ENCODE measurements at places on chromosomes 4 and X.
A peak's percentile ranks its signal among the peaks of the same experiment; 100 is the strongest.

GRCh38 chr4:99467887-99468286, 32.7 kb upstream of the ADH7 start:
- DNase-seq: no peak
- no peaks in the 10 kb centered on the region for H3K27me3 ChIP-seq
- H3K4me1 ChIP-seq: no peaks in the 10 kb centered on the region

DNA sequence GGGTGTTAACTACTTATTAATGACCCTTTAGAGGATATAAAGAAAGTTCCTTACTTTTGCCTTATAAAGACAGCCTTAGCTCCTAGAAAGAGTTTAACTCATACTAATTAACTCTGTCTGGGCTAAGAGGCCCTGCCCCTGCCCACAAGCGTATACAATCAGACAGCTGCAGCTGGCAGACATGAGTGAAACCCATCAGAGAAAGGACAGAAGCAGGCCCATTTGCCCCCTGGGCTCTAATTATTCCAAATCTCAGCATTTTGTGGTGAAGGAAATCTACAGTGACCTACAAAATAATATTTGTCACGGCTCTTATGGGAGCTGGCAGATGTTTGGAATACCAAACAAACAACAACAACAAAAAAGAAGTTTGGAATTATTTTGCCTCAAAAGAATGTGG, 71.8 kb downstream of the CHRDL1 start:
- DNase-seq: no peak
- H3K36me3 ChIP-seq: no peaks in the 10 kb centered on the region
- no peak overlapping the region for H3K4me3 ChIP-seq
- no peak overlapping the region for H3K27ac ChIP-seq
- H3K27me3 ChIP-seq: no peaks in the 10 kb centered on the region
- no peaks in the 10 kb centered on the region for H3K4me1 ChIP-seq

DNA sequence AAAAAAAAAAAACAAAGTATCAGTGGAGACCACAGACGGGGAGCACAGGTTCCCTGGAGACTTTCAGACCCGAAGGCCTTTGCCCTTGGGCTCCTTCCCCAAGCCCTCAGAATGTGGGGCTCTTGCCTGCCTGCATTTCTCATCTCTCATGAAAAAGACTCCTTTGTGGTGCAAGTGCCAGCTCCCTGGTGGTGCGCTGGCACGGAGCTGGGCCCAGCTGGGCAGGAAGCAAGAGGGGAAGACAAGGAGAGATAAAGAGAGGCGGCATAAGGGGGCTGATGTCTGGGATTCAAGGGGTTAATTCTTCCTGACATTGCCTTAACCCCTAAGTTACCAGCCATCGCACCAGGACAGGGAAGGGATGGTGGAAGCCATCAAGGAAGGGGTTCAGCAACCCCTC, 21.8 kb downstream of the NLGN3 start:
- no peak for DNase-seq
- H3K36me3 ChIP-seq: no peaks in the 10 kb centered on the region
- H3K27me3 ChIP-seq: no peaks in the 10 kb centered on the region
- H3K4me3 ChIP-seq: no peak overlapping the region
- H3K4me1 ChIP-seq: no peaks in the 10 kb centered on the region

GRCh38 chr4:184324939-184325477, 107.3 kb upstream of the ENPP6 start:
- H3K4me1 ChIP-seq: no peaks in the 10 kb centered on the region
- H3K4me3 ChIP-seq: no peak overlapping the region
- no peaks in the 10 kb centered on the region for H3K36me3 ChIP-seq
- DNase-seq: peak; percentile 11
- no peak overlapping the region for H3K27ac ChIP-seq

- no peaks in the 10 kb centered on the region for H3K27me3 ChIP-seq
- no peaks in the 10 kb centered on the region for H3K36me3 ChIP-seq
- no peak overlapping the region for H3K4me3 ChIP-seq
- no peaks in the 10 kb centered on the region for H3K4me1 ChIP-seq
- H3K27ac ChIP-seq: no peak overlapping the region
- no peak for DNase-seq
Observed at GRCh38 chrX:106752101-106752678, 25.7 kb downstream of the RNF128 start.

- no peaks in the 10 kb centered on the region for H3K36me3 ChIP-seq
- DNase-seq: no peak
- H3K4me3 ChIP-seq: no peak overlapping the region
- no peak overlapping the region for H3K27ac ChIP-seq
Observed at GRCh38 chr4:48065587-48066052, 49.0 kb downstream of the NIPAL1 start.

- H3K27ac ChIP-seq: peak overlapping the region; percentile 45
- peak; percentile 58 for DNase-seq
- peaks cover 5% of the 10 kb centered on the region for H3K4me1 ChIP-seq
Observed at GRCh38 chr4:103996637-103997036, 276.9 kb upstream of the TACR3 start.

DNA sequence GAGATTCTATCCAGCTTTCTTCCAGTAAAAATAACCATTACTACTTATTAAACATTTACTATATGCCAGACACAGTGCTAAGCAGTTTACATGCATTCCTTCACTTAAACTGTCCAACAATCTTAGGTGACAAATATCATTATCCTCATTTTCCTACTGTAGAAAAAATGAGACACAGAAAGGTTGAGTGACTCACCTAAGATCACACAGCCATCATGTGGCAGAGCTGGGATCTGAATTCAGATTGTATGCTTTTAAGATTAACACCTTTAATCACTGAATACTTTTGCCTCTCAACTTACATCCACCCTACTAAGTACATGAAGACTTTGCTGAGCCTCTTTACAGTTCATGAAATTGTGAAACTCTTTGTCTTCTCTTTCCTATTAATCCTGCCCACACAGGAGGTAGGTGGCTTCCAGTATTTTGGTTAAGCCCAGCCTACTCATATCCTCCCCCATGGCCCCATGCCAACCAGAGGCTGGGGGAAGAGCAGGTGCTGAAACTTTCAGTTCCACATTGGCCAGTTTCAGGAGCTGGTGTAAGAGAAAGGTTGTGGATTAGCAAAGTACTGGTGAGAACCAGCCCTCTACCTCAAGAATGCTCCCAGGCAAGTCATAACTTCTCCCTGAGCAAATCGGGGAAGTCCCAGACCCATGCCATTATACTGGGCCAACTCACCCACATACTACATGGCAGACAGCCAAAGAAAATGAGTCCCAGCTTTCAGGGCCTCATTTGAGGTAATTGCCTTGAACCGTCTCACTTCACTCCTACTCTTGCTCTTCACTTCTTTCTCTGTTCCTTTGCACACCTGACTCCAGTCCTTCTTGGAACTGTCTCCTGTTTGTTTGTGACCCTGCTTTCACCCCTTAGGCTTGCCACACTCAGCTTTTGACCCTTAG, 211.1 kb downstream of the GUCY2F start:
- no peaks in the 10 kb centered on the region for H3K4me1 ChIP-seq
- H3K27me3 ChIP-seq: no peaks in the 10 kb centered on the region
- no peak overlapping the region for H3K27ac ChIP-seq
- DNase-seq: no peak

- H3K27me3 ChIP-seq: no peaks in the 10 kb centered on the region
- no peak overlapping the region for H3K27ac ChIP-seq
- no peak for DNase-seq
- H3K4me3 ChIP-seq: no peak overlapping the region
- H3K36me3 ChIP-seq: no peaks in the 10 kb centered on the region
- no peaks in the 10 kb centered on the region for H3K4me1 ChIP-seq
Observed at GRCh38 chr4:80646061-80646460, 310.5 kb downstream of the CFAP299 start.

- H3K4me1 ChIP-seq: no peaks in the 10 kb centered on the region
- no peak overlapping the region for H3K27ac ChIP-seq
- H3K4me3 ChIP-seq: no peak overlapping the region
- peaks cover 15% of the 10 kb centered on the region for H3K27me3 ChIP-seq
- DNase-seq: no peak
Observed at GRCh38 chr4:163415668-163416067, 57.9 kb downstream of the TKTL2 start.

GRCh38 chr4:119825696-119826095, 197.1 kb upstream of the PDE5A start:
- no peak overlapping the region for H3K4me3 ChIP-seq
- peak overlapping the region; percentile 40 for H3K27ac ChIP-seq
- H3K4me1 ChIP-seq: peaks cover 9% of the 10 kb centered on the region
- H3K36me3 ChIP-seq: no peaks in the 10 kb centered on the region

DNA sequence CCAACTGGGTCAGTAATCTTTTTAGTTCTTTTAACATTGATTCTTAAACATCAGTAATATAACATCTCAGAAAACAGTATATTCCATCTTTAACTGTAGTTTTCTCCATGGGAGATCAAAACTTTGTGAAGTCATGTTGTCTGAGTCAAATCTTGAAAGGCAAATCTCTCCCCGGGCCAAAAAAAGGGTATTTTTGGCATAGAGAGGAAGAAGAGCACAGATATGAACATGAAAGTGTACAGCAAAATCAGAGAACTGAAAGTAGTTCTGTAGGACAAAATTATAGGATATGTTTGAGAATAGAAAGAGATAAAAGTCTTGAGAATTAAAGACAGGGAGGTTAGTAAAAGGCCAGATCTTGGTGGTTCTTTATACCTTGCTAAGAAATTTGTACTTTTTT, 176.4 kb upstream of the GYPA start:
- H3K27ac ChIP-seq: no peak overlapping the region
- H3K36me3 ChIP-seq: no peaks in the 10 kb centered on the region
- no peak for DNase-seq
- H3K27me3 ChIP-seq: no peaks in the 10 kb centered on the region

- H3K36me3 ChIP-seq: no peaks in the 10 kb centered on the region
- H3K27ac ChIP-seq: no peak within 1 kb of the TSS
- no peaks in the 10 kb centered on the region for H3K4me1 ChIP-seq
- no peak within 1 kb of the TSS for H3K4me3 ChIP-seq
Observed at GRCh38 chrX:30577362-30577991, at the start of gene TASL. Gene TASL, minus strand, starts transcription at chrX:30577766. Its CDS starts 17,411 bp downstream, at chrX:30560355.

DNA sequence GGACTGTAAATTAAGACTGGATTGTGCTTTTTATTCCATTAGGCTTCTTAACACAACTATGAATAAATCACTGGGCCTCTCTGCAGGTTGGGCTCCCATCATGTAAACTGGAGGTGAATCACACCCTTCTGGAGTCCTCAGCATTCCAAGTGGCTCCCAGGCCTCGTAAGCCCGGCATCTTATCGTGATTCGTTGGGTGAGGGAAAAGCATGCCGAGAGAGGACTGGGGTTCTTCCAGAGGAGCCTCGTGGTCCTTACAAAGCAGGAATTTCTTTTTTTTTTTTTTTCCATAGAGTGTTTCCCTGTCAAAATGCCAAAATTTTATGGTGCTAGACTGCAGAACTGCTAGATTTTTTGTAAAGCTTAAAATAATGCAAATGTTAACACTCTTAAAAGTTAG, 20.0 kb downstream of the CLDN22 start:
- peaks cover 10% of the 10 kb centered on the region for H3K4me1 ChIP-seq
- DNase-seq: no peak
- peaks cover 56% of the 10 kb centered on the region for H3K36me3 ChIP-seq
- no peak overlapping the region for H3K27ac ChIP-seq

Data from SJSA1 (cell line).